RWPE2 (cell line): ENCODE measurements at places on chromosomes 7 and 10.

- DNase-seq = no peak
Measured at GRCh38 chr7:19772841-19773760, at the start of gene TMEM196. Gene TMEM196 (minus strand): TSS chr7:19773617. CDS start chr7:19772696, 921 bp downstream.

GRCh38 chr7:137574812-137575211 lies 231.3 kb upstream of the PTN start:
- no peak for DNase-seq

GRCh38 chr7:157493017-157493416 lies 156.2 kb downstream of the DNAJB6 start:
- DNase-seq = no peak

DNA sequence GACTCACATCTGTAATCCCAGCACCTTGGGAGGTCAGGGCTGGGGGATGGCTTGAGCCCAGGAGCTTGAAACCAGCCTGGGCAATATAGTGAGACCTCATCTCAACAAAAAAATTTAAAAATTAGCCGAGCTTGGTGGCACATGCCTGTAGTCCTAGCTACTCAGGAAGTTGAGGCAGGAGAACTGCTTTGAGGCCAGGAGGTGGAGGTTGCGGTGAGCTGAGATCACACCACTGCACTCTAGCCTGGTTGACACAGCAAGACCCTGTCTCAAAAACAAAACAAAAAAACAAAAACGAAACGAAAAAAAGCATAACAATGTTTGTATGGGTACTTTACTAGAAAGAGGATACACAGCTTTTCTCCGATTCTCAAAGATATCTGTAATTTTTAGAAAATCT lies 31.8 kb downstream of the WNT16 start:
- no peak for DNase-seq

- no peak for DNase-seq
Measured at GRCh38 chr10:70974351-70974901, 86.1 kb upstream of the PCBD1 start.
